ENCODE measurements at places on chromosomes 3 and 15.
A peak's percentile ranks its signal among the peaks of the same experiment; 100 is the strongest.

DNA sequence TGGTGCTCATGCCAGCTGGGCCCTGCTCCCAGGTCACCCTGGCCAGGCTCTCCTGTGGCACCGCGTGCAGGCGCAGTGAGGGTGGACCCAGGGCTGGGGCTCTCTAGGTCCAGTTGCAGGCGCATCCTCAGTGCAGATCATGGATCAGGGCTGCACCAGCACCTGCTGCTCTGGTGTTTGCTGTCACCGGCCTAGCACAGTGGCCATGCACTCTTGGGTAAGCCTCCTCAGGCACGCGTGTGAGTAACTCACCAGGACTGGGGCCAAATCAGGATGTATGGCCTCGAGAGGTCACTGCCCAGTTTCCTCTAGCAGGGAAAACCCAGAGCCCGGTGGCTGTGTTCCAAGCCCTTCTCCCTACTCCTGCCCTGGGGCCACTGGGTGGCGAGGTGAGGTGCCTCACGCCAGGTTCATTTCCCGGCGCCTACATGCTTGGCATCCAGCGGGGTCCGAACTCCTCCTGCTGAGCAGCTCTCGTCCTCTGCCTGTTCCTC is 45.5 kb upstream of the SLC41A3 start:
- DNase-seq, result peak; percentile 2

DNA sequence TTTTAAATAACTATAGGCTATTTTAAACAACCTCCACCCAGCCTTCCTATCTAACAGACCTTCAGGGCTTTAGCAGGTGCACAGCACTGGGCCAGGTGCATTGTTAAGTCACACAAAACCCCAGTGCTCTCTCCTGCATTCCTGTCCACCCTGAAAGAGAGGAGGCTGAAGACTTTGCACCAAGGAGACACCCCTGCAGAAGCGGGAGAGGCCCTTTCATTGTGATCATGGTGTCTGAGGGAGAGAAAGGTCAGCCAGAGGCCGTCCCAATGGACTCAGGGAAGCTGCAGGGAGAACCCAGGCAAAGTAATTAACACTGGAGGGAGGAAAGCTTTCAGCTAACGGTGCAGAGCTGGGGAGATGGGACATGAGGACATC is 5.2 kb downstream of the LRIG1 start:
- DNase-seq, result peak; percentile 34

GRCh38 chr15:85897895-85898717 is 103.4 kb upstream of the KLHL25 start:
- DNase-seq, result no peak

- no peak for DNase-seq
Measured at GRCh38 chr3:101642441-101642840, 34.5 kb downstream of the ZBTB11 start.

All from NCI-H69 (cell line).